ENCODE measurements at places on chromosomes 1 and 21. TPM values are rescaled to one million over a fixed set of nuclear protein-coding genes. Genes with fewer than 3 reads are reported as not detected.

DNA sequence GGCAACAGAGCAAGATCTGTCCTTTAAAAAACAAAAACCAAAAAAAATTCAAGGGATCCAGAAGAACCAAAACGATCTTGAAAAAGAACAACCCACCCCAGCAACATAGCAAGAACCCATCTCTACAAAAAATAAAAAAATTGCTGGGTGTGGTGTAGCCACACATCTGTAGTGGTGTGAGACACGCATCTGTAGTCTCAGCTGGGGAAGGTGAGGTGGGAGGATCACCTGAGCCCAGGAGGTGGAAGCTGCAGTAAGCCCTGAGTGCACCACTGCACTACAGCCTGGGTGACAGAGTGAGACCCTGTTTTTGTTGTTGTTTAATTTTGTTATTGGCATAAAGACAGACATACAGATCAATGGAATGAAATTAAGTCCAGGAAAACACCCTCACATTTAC is 22.3 kb downstream of the TRIM33 start:
- DNase-seq: no peak
- H3K4me3 ChIP-seq: no peak overlapping the region
- no peaks in the 10 kb centered on the region for H3K27me3 ChIP-seq
- H3K27ac ChIP-seq: no peak overlapping the region
- H3K4me1 ChIP-seq: no peaks in the 10 kb centered on the region

- no peaks in the 10 kb centered on the region for H3K36me3 ChIP-seq
- H3K27ac ChIP-seq: no peak overlapping the region
- no peak overlapping the region for H3K4me3 ChIP-seq
- peaks cover 8% of the 10 kb centered on the region for H3K4me1 ChIP-seq
- H3K27me3 ChIP-seq: no peaks in the 10 kb centered on the region
Observed at GRCh38 chr1:27622828-27623227, 12.2 kb downstream of the FGR start.

DNA sequence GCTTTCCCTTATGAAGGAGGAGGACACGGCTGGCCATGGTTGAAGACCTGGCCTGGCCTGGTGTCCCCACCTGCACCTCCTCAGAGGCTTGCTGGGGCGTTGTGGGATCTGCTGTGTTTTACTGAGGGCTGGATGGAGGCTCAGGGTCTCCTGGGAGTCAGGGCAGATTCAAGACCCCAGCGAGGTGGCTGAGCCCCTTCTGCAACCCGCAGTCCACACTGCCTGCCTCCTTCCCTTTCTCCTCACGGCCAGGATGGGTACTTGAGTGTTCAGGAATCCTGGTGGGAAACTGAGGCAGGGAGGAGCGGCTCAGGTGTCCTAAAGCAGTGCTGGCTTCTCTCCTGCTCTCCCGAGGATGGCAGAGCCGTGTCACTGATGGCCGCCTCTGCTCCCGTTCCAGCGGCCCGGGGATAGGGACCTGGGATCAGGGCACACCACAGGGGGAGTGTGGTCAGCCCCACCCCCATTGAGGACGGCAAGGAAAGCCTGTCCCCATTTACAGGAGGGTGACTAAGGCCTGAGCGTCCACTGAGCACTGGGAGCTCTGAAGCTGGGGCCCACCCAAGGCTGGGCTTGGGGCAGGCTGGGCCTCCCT is 47.5 kb downstream of the TRPM2 start:
- no peaks in the 10 kb centered on the region for H3K4me1 ChIP-seq
- no peaks in the 10 kb centered on the region for H3K27me3 ChIP-seq
- no peak overlapping the region for H3K27ac ChIP-seq
- peaks cover 59% of the 10 kb centered on the region for H3K36me3 ChIP-seq
- H3K4me3 ChIP-seq: no peak overlapping the region

The LCE6A gene
- total RNA-seq: not detected
